ENCODE measurements at places on chromosomes 11 and 22.

GRCh38 chr22:17786435-17787161, 12.3 kb upstream of the BID start:
- DNase-seq: no peak

DNA sequence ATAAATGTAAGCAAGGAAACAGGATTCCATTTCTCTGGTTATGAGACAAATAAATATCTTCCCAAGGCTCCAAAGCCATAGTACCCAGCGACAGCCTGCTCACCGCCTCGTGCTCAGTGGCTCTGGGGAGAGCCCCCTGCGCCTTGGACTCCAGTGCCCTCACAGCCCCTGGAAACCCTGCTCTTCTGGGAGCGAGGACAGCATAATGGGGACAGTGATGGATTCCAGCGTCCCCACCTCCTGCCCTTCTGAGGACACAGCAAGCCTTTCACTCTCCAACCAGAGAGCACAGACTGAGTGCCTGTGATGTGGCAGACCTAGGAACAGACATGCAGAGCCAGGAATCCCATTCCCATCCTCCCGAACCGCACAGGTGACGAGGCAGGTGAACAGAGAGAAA, 660.8 kb downstream of the TBC1D22A start:
- no peak for DNase-seq

GRCh38 chr11:44596525-44597276, 31.2 kb downstream of the CD82 start:
- DNase-seq: no peak

GRCh38 chr11:976431-977160, 50.9 kb downstream of the AP2A2 start:
- no peak for DNase-seq

DNA sequence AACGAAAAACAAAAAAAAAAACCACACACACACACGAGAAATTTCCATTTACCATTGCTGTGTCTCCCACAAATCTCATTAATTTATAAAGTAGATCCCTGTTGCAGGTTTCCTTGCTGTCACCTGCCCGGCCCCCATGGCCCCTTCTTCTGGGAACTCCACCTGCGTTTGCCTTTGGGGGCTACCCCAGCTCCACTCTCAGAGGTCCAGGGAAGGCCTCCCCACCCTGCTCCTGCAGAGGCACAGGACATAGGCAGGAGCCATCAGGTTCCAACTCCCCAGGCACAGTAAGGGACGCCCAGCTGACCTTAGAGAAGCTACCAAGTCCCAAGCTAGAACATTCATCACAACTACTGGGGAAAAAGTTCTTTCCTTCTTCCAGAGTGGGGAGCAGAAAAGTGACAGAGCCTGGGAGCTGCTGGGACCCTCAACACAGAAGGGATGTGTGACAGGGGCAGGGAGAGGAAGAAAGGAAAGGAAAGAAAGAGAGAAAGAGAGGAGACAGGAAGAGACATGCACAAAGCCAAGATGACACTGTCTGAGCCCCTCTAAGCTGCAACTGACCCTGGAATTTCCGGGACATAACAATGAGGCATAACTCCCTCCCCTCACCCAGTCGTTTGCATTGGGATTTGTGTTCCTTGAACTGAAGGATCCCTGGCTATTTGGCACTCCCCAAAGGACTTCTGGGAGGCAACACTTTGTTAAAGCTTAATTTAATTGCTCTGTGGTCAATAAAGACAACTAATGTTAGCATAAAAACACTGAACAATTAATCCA, 175.7 kb downstream of the SHANK2 start:
- DNase-seq: no peak

DNA sequence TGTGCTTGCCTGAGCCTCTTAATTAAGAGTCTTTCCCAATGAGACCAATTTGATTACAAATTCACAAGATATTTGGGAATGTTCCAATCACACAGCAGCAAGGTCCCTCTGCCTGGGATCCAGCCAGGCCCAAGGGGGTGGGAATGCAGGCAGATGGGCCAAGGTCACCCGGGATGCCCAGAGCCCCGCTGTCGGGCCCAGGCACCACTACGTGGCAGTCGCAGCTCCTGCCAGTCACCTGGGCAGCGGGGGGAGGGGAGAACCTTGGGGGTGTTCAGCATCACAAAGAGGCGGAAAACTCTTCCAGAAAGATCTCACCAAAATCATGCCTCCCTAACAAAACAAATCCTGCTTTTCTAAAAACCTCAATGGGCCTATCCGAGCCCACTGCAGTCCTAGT, 30.9 kb downstream of the PPM1F start:
- DNase-seq: no peak

DNA sequence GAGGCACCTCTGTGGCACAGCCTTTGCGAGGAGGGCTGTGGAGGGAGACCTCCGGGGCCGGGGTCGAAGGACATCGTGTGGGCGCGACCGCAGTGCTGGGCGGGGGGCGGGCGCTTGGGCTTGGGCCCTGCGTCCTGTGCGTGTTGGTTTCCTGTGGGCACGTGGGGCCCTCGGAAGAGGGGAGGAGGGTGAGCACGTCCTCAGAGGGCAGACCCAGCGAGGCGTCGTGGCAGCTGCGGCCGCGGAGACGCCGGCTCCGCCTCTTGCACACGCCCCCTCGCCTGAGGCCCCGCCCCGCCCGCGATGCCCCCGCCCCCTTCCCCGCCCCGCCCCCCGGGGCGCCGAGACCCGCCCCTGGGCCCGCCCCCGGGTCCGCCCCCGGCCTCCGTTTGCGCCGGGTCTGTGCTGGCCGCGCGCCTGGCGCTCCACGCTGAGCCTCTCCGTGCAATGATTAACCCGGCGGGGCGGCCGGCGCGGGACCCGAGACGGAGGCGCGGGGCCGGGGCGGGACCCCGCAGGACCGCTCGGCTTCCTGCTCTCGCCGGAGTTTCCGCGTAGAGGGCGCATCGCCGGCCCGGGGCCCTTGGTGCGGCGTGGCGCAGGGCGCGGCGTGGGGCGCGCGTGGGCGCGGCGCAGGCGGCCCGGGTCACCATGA, at the start of gene PRR5:
PRR5 (plus strand) TSS at position 381 of the 655 bp plus-strand sequence; CDS start at position 652, 271 bp downstream.
- no peak for DNase-seq

DNA sequence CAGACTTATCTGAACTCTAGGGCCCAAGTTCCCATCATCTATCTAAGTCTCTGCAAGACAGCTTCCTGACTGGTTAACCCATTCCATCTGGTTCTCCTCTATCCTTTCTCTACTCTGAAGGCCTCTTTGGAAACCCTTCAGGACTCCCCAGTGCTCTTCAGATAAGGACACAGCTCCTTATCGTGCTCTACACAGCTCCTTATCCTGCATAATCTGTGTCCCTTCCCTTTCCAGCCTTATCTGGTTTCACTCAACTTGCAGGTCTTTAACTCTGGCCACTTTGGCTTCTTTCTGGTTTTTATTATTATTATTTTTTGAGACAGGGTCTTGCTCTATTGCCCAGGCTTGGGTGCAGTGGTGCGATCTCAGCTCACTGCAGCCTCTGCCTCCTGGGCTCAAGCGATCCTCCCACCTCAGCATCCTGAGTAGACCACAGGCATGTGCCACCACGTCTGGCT, 10.6 kb downstream of the ENDOD1 start:
- DNase-seq: no peak

DNA sequence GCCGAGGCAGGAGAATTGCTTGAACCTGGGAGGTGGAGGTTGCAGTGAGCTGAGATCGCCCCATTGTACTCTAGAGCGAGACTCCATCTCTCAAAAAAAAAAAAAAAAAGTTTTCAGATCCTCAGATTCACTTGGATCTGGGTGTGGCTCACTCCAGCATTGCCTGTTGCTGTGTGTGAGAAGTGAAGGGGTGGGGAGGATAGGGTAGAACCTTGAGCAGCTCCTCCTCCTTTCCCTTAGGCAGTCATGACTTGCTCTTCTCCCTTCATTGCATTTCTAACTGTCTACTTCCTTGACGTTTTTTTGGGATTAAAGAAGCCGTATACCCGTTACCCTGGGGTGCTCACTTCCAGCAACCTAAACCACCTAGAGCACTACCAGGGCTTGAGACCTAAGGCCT, 63.1 kb upstream of the YWHAH start:
- DNase-seq: no peak

DNA sequence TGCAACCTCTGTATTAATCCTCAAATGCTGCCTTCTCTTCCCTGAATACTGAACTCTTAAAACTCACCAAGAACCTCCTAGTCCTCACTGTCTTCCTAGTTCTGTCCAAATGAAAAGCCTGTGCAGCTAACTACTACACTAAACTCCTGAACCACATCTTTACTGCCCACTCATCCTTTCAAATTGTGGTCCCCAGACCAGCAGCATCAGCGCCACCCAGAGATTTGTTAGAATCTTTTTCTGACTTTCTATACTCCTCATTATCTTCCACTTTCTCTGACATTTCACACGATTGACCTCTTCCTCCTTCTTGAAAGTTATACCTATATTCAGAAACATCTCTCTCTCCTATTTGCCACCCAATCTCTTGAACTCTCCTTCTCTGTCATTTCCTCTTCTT, 461.3 kb downstream of the DLG2 start:
- no peak for DNase-seq

DNA sequence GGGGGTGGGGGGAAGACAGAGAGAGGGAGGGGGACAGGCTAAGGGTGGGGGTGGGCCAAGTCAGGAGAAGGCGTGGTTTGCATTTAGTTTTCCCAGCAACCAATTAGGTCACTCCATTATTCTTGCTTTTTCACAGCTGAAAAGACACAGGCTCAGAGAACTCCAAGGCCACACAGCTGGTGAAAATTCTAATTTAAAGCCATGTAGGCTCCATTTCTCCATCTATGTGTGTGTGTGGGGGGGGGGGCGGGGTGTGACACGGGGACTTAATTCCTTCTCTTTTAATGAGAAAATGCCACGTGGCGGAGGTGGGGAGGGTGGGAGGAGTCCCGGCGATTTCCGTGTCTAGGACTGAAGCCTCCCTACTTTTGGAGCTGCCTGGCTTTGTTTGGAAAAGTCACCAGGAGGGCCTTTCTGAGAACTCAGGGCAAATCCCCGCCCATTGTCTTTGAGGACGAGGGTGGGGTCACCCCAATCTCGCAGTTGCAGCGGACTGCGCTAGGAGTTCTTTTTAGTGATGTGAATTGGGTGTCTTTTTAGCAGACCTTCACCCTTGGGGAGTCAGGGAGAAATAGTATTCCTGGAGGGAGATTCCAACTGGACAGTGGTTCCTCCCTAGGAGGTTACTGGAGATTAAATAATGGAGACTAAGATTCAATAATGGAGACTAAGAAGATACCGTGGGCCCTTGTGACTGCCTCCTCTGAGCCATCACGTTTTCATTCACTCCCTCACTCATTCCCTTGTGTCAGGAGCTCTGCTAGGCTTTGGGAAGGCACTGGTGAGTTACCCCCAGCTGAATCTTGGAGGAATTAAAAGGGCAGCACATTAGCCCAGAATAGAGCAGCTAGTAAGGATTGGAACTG, 36.4 kb upstream of the PTPRJ start:
- no peak for DNase-seq

- DNase-seq: no peak
Observed at GRCh38 chr11:124717786-124718651, 21.7 kb upstream of the NRGN start.

GRCh38 chr22:49600891-49601431, 226.7 kb downstream of the BRD1 start:
- no peak for DNase-seq

DNA sequence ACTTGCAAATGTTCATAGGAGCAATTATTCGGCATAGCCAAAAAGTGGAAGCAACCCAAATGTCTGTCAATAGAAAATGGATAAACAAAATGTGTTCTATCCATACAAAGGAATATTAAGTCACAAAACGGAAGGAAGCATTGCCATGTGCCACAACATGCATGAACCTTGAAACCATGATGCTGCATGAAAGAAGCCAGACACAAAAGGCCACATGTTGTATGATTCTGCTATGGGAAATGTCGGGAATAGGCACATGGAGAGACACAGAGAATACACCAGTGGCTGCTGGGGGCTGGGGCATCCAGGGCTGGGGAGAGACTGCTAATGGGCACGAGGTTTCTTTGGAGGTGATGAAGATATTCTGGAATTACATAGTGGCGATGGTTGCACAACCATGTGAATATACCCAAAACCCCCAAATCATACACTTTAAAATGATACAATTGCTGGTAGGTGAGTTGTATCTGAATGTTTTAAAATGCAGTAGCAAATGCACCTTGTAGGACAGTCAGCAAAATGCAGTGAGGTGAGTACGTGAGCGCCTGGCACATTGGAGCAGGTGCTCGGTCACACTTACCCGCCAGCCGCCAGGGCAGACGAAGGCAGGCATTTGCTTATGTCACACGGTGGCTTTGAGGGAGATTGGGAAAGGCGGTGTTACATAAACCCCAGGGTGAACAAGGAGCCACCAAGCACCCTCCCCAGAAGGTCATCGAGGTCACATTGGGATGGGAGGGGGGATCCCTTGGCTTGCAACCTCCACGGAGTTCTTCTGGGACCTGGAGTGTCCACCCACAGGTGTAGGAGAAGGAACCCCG, 6.3 kb upstream of the OSM start:
- DNase-seq: no peak

DNA sequence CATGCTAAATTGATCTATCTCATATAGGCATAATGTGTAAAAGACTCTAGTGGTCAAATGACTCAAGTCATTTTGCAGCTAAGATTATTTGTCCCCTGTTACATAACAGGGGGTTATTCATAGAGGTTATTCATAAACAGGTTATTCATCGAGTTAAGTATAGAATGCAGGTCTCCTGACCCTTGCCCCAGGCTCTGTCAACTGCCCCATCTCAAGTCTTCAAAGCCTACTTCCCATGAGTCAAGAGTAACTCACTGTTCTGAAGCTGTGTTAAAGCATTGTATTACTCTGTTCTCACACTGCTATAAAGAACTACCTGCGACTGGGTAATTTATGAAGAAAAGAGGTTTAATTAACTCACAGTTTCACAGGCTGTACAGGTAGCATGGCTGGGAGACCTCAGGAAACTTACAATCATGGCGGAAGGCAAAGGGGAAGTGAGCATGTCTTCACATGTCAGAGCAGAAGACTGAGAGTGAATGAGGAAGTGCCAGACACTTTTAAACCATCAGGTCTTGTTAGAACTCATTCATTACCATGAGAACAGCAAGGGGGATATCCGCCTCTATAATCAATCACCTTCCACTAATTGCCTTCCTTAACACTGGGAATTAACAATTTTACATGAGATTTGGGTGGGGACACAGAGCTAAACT, 226.2 kb upstream of the BLID start:
- DNase-seq: no peak

DNA sequence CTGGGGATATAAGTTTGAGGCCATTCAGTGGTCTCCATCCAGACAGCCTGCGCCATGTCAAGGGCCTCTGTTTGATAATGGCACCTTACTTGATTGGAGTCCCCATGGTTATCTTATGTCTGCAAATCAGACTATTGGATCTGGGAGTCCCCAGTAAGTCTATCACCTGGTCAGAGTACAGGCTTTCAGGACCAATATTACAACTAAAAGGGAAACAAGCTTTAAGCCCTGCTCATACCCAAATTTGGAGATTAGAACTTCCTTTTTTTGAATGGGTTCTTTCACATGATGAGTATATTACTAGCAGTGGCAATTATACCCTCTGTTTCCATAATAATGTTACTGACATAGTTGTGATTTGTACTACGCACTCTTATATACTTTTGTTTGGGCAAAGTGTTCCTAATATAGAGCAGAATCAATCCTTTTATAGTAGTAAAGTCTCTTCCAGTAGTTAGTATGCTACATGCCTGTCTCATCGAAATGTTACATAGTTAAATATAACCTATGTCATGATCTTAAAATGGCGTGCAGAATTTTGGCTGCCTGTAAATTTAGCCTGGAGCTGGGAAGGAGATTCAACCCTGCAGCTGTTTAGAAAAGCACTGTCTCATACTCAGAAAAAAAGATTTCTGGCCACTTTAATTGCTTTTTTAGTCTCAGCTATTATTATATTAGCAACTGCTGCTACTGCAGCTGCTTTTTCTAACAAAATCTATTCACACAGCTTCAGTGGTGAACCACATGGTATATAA, 4.9 kb downstream of the MS4A15 start:
- peak; percentile 79 for DNase-seq

- DNase-seq: no peak
Observed at GRCh38 chr22:50267591-50268390, 2.4 kb downstream of the MAPK11 start.
